ENCODE measurements at places on chromosomes 3 and 15.

- DNase-seq: no peak
These were observed 30.8 kb downstream of the TPRG1 start for GRCh38 chr3:189202583-189202982.

- no peak for DNase-seq
These were observed 839.8 kb upstream of the ALCAM start for GRCh38 chr3:104526901-104527401.

GRCh38 chr3:18111796-18112232, 313.3 kb downstream of the SATB1 start:
- DNase-seq: peak; percentile 59

GRCh38 chr15:101068961-101069653, 149.9 kb downstream of the LRRK1 start:
- DNase-seq: no peak

DNA sequence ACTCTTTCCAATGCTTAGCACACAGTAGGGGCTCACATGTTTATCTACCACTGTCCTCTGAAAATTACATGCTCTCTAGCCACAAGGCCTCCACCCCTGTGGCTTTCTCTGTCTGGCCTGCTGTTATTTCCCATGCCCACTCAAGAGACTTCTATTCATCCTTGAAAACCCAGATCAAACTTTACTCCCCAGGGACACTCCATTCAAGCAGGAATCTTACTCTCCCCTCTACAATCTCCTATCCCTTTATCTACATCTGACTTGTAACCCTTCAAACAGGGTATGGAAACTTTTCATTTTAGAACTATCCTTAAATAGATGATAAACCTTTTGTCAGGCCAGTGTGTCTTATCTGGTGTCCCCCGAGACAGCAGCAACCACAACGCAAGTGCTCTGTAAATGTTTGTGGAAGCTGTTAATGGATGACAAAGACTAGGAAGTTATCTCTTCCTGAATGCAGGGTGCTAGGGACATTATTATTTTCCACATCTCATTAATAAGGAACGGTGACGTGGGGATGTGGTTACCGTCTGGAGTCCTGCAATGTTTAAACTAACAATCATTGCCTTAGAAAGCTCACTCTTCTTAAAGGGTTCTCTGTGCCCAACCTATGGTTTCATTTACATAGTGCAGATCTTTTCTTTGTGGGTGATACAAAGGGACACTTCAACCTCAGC, 322.3 kb downstream of the ARRDC4 start:
- no peak for DNase-seq

- DNase-seq: no peak
These were observed 293.0 kb upstream of the TRIM42 start for GRCh38 chr3:140384876-140385275.

- DNase-seq: no peak
These were observed 217.3 kb downstream of the RORA start for GRCh38 chr15:61011576-61012336.

- DNase-seq: peak; percentile 64
These were observed 44.0 kb downstream of the PHLDB2 start for GRCh38 chr3:111903067-111903511.

GRCh38 chr15:29670998-29671981, 151.0 kb downstream of the TJP1 start:
- DNase-seq: peak; percentile 79

GRCh38 chr3:31203960-31204795, 309.7 kb upstream of the GADL1 start:
- DNase-seq: no peak

- DNase-seq: no peak
These were observed 94.4 kb upstream of the FAM174B start for GRCh38 chr15:92749946-92750345.

DNA sequence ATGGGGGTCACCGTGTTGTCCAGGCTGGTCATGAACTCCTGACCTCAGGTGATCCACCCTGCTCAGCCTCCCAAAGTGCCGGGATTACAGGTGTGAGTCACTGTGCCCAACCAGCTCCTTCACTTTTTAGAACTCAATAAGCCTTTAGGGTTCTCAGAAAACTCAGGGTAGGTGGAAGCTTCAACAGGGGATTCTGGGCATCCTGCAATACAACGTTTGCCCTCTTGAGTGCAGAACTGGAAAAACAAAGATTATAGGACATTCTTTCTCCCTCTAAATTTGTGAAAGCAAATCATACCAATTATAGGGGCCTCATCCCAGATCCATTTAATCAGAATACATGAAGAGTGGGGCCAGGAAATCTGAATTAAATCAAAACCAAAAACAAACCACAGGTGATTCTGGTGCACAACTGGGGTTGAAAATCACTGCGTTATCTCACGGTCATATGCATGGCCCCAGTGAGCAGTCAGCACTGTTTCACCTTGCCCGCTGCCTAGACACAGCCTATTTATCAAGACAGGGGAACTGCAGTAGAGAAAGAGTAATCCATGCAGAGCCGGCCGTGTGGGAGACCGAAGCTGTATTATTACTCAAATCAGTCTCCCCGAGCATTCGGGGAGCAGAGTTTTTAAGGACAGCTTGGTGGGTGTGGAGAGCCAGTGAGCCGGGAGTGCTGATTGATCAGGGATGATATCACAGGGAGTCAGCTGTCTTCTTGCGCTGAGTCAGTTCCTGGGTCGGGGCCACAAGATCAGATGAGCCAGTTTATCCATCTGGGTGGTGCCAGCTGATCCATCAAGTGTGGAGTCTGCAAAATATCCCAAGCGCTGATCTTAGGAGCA, 58.4 kb downstream of the TMEM44 start:
- peak; percentile 41 for DNase-seq

- DNase-seq: no peak
These were observed 48.4 kb downstream of the TMEM44 start for GRCh38 chr3:194584866-194585265.

GRCh38 chr3:148150141-148150540, 547.6 kb upstream of the AGTR1 start:
- no peak for DNase-seq

- peak; percentile 77 for DNase-seq
These were observed 180.0 kb upstream of the TGFBR2 start for GRCh38 chr3:30426293-30426993.

DNA sequence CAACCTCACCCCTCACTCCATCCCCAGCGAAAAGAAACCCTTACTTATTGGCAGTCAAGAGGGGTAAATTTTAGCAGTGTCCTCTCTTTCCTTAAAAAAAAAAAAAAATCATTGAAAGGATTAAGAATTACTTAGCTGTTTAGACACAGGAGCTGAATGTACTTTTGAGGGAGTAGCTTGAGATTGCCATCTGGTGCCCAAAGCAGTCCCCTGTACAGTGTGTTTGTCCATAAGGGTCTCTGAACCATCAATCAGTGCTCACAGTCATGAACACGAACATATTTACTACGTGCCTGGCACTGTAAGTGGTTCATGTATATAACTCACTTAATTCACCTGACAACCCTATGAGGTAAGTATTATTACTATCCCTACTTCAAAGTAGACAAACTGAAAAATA, 463.5 kb downstream of the RAP2B start:
- no peak for DNase-seq

GRCh38 chr15:88912500-88912921, 668 bp downstream of the MFGE8 start:
- DNase-seq: peak; percentile 62

- DNase-seq: no peak
These were observed 35.6 kb upstream of the SEC13 start for GRCh38 chr3:10356461-10356981.

- no peak for DNase-seq
These were observed 78.0 kb downstream of the ALCAM start for GRCh38 chr3:105444725-105445124.

DNA sequence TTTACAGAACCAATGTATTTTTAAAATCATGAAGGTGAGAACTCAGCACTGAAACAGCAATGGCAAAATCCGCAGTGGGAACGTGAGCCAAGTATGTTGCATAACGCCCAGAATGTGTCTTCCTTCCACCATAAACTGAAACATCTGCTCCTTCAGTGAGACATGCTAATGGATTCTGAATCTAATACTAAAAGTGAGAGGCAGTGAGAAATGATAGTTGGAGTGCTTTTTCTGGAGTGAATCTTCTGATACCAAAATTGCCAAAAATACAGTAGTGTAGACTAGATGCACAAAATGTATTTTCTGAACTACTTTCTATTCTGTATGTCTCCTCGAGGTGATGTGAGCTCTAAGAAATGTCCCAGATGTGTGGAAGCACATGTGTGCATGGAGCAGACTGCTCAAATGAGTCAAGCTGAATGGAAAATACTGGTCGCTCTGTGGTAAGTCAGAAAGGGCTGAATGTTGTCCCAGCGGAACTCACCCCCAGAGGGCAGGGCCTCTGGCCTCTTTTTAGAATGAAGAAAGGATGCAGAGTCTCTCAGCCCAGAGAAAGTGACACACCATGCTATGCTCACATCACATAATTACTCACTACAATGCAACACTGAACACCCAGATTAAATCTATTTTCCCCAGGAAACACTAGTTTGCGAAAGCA, 73.0 kb downstream of the ATP10A start:
- peak; percentile 79 for DNase-seq

GRCh38 chr15:48230498-48230897, 24.4 kb downstream of the SLC12A1 start:
- DNase-seq: no peak

- no peak for DNase-seq
These were observed 5.8 kb upstream of the TGFBR2 start for GRCh38 chr3:30600572-30600971.

GRCh38 chr15:91049378-91050127, 27.2 kb upstream of the VPS33B start:
- peak; percentile 73 for DNase-seq

DNA sequence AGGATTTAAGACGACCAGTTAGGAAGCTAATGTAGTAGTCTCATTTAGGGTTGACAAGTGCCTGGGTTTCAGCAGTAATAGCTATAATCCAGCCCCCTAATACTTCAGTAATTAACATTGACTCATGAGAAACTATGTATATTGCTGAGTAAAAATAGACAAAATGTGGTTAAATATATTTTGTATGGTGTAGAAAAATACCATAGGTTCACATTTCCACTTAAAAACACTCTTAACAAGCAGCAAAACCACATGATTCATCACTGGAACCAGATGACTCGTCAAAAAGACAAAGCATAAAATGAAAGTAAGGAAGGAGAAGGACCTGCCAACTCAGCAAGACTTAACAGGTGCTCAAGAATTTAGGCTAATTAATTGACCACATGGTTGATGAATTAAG, 288.9 kb downstream of the EFHB start:
- DNase-seq: no peak

DNA sequence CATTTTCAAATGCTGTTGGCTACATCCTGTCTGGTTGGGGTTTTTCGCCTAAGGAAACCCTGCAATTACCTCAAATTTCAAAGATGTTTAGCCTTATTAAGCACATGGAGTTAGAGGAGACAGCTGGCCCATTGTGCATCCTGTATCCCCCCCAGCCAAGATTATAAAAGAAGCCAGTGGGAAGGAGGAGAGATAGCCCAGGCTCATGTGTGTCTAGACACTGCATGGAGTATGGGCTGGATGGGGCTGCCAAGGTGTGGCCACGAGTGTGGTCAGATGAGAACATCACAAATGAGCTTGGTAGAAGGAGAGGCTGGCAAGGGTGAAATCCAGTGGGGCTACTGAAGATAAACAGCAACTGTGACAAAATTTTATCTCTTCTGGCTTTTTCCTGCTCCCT, 270.0 kb upstream of the TBC1D5 start:
- no peak for DNase-seq

DNA sequence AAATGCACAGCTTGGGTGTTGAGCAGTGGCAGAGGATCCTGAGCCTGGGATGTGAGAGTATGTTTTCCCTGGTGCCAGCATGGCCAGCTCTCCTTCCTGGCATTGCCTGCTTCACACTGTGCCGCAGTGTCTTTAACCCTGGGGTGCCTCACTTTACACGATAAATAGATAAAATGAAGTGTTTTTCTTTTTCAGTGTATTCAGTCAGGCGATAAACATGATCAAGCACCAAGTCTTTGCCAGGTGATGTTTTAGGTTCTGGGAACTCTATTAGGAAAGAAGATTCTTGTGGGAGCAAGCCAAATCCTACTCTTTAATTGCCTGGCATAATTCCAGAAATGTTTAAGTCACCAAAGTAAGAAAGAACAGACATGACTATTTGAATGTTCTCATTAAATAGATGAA, 14.0 kb downstream of the ABHD6 start:
- no peak for DNase-seq
